ENCODE measurements at places on chromosomes 11 and 22.

DNA sequence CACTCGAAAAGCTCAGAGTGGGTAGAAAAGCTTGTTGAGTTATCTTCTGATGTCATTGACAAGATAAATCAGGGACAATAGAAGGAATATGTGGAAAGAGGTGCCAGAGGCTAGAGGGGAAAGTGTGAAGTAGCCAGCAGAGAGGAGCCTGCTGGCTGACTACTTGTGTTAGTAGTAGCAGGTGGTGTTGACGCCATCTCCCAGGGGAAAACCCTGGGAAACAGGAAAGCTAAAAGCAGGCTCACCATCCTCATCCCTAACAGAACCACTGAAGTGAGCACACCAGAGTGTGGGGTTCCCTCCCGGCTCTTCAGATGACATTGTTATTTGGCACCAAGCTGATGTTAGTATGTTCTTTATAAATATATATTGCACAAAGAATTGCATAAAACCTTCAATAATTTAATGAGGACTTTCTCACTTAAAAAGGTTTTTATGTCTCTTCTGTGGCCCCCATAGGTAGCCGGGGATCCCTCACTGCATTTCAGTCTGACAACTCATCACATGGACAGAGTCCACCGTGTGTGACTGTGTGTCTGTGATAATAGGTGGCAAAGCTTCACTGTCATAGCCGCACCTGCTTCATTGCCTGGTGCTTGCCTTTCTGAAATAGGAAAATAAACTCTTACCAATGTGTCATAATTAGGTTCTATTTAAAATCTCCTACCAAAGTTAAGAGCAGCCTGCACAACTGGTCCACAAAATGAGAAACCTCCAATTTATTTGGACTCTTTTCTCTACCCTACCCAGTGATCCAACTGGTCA lies 63.2 kb upstream of the TOP3B start:
- no peak for DNase-seq

GRCh38 chr11:76152086-76152681 lies 54.1 kb downstream of the WNT11 start:
- DNase-seq = peak; percentile 85

DNA sequence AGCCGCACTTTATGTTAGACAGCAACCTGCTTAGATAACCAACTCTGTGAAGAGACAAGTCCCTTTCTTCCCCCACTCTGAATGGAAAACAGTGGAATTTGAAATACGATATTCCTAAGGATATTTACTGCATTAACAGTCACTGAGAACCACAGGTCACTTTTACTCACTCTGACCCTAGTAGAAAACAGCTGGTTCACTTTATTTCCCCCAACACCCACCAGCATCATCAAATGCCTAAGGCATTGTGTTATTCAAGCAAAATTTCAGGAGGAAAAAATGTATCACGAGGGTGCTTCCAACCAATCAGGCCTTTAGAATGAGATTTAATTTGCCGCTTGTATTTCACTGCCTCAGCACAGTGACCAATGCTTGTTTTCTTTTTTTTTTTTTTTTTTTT lies 1134.1 kb upstream of the CCDC90B start:
- no peak for DNase-seq

DNA sequence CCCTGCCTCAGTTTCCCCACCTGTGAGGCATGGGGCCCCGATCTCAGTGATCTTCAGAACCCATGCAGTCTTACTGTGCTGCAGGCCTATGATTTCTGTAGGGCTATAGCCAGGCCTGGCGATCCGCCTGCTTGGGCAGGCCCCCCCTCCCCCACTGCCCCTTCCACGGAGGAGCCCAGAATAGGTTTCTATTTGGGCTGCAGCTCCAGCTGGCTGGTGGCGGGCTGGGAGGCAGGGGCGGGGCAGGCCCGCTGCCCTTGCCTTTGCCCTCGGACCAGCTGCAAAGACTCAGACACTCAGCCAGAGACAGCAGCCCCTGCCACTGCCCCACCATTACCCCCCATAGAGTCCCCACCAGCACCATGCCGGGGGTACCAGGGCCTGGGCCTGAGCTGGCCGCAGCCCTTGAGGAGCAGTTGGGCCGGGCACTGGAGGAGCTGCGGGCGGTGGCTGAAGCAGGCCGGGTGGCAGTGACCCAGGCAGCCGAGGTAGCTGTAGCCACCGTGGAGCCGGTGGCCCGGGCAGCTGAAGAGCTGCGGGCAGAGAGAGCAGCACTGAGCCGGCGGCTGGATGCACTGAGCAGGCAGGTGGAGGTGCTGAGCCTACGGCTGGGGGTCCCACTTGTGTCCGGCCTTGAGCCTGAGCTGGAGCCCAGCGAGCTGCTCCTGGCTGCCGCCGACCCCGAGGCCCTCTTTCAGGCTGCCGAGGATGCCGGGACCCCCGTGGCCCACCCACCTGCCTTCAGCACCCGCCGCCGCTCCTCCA lies 12.2 kb downstream of the SMTN start:
- no peak for DNase-seq

- DNase-seq = no peak
These were observed 2.2 kb downstream of the TNNT3 start for GRCh38 chr11:1921574-1922141.

- DNase-seq = no peak
These were observed 6.0 kb upstream of the MAPK11 start for GRCh38 chr22:50276143-50276542.

All from stimulated activated CD4-positive, alpha-beta T cell treated with anti-CD3 and anti-CD28 coated beads, TNF-alpha, amount 100 ng/mL, for 48 hours (primary cell).